ENCODE measurements at places on chromosomes 12 and 14. TPM values are rescaled to one million over a fixed set of nuclear protein-coding genes. Genes with fewer than 3 reads are reported as not detected.

GRCh38 chr12:113990250-113991223 lies 24.4 kb upstream of the RBM19 start:
- no peaks in the 10 kb centered on the region for H3K27me3 ChIP-seq
- H3K4me3 ChIP-seq: no peak overlapping the region
- no peaks in the 10 kb centered on the region for H3K4me1 ChIP-seq
- no peak overlapping the region for H3K27ac ChIP-seq
- no peak for DNase-seq

Gene WNT1
- not detected for total RNA-seq

- no peak for DNase-seq
- peaks cover 10% of the 10 kb centered on the region for H3K4me1 ChIP-seq
- H3K27ac ChIP-seq: no peak overlapping the region
- H3K36me3 ChIP-seq: peaks cover 59% of the 10 kb centered on the region
- no peaks in the 10 kb centered on the region for H3K27me3 ChIP-seq
Observed at GRCh38 chr12:57099047-57099714, 10.3 kb downstream of the NAB2 start.

DNA sequence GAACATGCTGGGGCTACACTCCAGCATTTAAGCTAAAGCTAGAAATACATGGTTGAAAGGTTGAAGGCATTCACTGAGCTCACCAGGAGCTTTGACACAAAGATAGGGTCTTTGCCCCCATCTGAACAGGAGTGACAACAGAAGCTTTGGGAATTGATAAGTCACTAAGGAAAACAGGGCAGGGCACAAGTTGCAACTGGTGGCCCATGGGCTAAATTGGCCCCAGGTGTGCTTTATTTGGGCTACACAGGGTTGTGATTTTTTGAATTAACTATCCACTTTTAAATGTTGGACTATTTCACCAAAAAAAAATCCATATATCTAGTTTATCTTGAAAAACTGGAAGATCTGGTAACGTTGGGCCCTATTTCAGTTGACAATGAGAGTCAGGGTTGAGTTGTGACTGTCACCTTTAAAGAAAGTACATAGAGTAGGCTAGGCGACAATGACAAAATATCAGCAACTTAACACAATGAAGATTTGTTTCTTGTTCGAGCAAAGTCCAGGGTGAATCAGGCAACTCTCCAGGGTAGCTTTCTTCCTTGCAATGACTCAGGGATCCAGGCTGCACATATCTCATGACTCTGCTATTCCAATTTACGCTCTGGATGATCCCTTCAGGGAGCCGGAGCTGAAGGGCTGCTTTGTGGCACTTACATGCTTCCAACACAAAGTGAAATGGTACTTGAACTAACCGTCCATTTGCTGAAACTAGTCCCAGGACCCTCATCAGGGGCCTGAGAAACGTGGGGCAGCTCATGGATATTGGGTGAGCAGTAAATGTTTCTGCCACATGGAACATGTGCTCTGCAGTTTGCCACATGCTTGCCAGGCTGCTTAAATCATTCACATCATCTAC lies 13.3 kb upstream of the EIF4B start:
- no peak overlapping the region for H3K4me3 ChIP-seq
- no peaks in the 10 kb centered on the region for H3K4me1 ChIP-seq
- no peak for DNase-seq
- no peaks in the 10 kb centered on the region for H3K36me3 ChIP-seq
- no peaks in the 10 kb centered on the region for H3K27me3 ChIP-seq

Gene CMTM5
- not detected for total RNA-seq

Gene TC2N
- total RNA-seq: 146 TPM

DNA sequence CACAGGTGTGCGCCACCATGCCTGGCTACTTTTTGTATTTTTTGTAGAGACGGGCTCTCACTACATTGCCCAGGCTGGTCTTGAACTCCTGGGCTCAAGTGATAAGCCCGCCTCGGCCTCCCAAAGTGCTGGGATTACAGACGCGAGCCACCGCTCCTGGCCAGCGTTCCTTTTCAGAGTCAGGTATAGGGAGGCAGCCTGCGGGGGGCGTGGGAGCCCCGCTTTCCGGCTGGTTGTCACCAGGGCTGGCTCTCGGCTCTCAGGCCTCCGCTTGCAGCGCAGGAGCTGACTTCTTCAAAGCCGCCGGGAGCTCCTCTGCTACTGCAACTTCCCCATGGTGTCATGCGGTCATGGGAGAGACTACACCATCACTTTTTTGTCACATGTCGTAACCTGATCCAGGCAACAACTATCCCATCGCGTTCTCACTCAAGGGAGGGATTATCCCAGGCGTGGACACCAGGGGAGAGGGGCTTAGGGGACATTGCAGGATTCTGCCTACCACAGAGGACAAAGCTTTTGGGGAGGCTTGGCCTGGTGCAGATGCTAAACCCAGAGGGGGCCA lies 129.4 kb downstream of the SCARB1 start:
- no peaks in the 10 kb centered on the region for H3K27me3 ChIP-seq
- H3K4me3 ChIP-seq: no peak overlapping the region
- H3K4me1 ChIP-seq: peaks cover 33% of the 10 kb centered on the region

- H3K4me1 ChIP-seq: no peaks in the 10 kb centered on the region
- no peak overlapping the region for H3K4me3 ChIP-seq
- no peak for DNase-seq
- H3K36me3 ChIP-seq: peaks cover 12% of the 10 kb centered on the region
- no peaks in the 10 kb centered on the region for H3K27me3 ChIP-seq
Observed at GRCh38 chr12:40351976-40352375, 127.2 kb downstream of the LRRK2 start.

Gene TAS2R42
- not detected for total RNA-seq

DNA sequence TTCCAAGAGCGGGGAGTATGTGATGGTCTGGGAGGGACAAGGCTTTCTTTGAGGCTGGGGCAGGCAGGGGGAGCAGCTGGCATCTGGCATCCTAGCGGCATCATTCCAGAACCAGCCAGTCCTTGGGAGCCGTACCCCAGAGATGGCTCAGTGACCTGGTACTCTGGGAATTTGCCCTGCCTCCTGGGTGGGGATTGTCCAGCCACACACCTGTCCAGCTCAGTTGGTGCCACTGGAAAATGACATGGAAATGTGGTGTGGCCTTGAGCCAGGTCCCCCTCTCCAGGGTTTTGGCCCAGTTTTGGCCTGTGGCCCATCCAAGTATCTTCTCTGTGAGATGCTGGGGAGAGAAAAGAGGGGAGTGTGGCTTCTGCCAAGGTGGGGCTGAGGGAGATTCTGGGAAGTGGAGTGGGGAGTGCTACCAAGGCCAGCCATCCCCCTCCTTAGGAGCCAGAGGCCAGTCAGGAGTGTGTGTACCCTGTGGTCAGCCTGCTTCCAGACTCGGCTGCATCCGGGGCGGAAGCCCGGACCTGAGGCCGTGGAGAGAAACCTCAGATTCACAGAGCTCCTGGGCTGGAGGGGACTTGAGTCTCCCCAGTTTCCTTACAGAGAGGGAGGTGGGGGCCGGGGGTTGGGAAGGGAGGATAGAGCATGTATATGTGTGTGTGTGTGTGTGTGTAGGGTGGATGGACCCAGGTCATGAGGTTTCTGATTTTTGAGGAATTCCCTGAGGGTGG lies 14.7 kb upstream of the KRT80 start:
- no peaks in the 10 kb centered on the region for H3K36me3 ChIP-seq
- H3K27ac ChIP-seq: no peak overlapping the region
- peaks cover 19% of the 10 kb centered on the region for H3K4me1 ChIP-seq
- H3K4me3 ChIP-seq: no peak overlapping the region
- H3K27me3 ChIP-seq: no peaks in the 10 kb centered on the region
- no peak for DNase-seq

- DNase-seq: no peak
- no peaks in the 10 kb centered on the region for H3K4me1 ChIP-seq
- no peaks in the 10 kb centered on the region for H3K36me3 ChIP-seq
- H3K4me3 ChIP-seq: no peak overlapping the region
Observed at GRCh38 chr12:48512855-48513254, 12.6 kb upstream of the OR8S1 start.

GRCh38 chr12:130371296-130371695 lies 33.6 kb downstream of the PIWIL1 start:
- H3K27ac ChIP-seq: no peak overlapping the region
- no peaks in the 10 kb centered on the region for H3K36me3 ChIP-seq
- H3K4me3 ChIP-seq: no peak overlapping the region
- no peaks in the 10 kb centered on the region for H3K27me3 ChIP-seq
- DNase-seq: no peak

Gene SLC17A8
- not detected for total RNA-seq

Measured in thoracic aorta (tissue), 2 donors.